Stimulated activated CD4-positive, alpha-beta T cell treated with anti-CD3 and anti-CD28 coated beads, Interleukin-1b, Interleukin-23, amount 100 ng/mL, for 1 hour (primary cell): ENCODE measurements at places on chromosomes 3 and 15.
A peak's percentile ranks its signal among the peaks of the same experiment; 100 is the strongest.

GRCh38 chr3:81249540-81250029, 511.9 kb downstream of the GBE1 start:
- DNase-seq: no peak

- no peak for DNase-seq
Observed at GRCh38 chr3:90025019-90025418, 917.6 kb downstream of the EPHA3 start.

GRCh38 chr3:100993309-100993708, at the start of gene ABI3BP:
Gene ABI3BP, minus strand, starts transcription at chr3:100993421. Its CDS starts 37 bp downstream, at chr3:100993384.
- no peak for DNase-seq

DNA sequence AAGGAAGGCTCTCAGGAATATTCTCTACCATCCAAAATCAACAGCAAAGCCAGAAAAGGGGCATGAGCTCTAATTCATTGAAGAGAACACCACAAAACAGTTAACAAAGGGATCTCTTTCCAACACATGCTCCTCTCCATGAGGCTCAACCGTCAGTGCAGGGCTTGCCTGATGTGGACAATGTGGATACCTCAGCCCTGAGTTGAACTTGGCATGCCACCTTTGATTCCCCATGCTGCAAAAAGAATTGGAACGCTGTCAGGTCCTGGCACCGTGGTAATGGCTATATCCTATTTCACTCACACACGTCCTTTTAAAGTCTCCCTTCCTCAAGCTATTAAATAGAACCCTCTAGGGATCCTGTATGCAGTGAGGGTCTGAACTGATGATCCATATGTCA, 30.7 kb upstream of the IP6K2 start:
- no peak for DNase-seq

DNA sequence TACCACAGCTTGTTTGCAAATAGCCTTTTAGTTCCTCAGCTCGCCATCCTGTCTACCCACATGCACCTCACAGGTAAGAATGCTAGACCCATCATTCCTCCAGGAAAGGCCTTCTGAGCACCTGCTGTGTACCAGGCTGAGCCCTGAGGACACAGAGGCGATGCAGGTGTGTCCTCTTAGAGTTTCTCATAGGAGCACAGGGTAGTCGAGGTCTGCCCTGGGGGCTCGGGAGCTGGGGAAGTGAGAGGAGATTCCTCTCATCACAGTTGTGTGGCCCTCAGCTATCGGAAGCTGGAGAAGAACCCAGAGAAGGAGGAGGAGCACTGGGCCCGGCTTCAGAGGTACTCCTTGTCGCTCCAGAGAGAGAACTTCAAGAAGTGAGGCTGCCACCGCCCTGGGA, 8.0 kb downstream of the MESP1 start:
- no peak for DNase-seq

GRCh38 chr3:178275311-178275710, 260.9 kb upstream of the KCNMB2 start:
- no peak for DNase-seq

DNA sequence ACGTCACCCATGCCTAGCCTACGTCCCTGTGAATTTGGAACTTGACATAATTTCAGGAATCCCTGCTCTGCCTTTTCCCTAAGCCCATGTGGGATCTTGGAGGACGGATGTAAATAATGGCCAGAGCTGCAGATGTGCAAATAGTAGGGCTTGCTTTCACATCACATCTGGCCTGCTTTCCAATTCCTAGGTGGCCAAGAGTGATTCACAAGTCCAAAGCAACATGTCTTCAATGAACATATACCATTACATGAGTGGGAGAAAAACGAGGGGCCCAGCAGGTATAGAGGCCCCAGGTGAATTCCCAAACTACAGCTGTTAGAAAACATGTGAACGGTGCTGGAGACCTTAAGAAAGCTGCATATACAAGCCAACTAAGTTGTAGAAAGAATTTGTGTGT, 214.6 kb downstream of the MAGI1 start:
- no peak for DNase-seq

- no peak for DNase-seq
Observed at GRCh38 chr15:45386420-45386819, 8.1 kb upstream of the GATM start.

- DNase-seq: no peak
Observed at GRCh38 chr3:55868347-55868746, 381.2 kb upstream of the WNT5A start.

DNA sequence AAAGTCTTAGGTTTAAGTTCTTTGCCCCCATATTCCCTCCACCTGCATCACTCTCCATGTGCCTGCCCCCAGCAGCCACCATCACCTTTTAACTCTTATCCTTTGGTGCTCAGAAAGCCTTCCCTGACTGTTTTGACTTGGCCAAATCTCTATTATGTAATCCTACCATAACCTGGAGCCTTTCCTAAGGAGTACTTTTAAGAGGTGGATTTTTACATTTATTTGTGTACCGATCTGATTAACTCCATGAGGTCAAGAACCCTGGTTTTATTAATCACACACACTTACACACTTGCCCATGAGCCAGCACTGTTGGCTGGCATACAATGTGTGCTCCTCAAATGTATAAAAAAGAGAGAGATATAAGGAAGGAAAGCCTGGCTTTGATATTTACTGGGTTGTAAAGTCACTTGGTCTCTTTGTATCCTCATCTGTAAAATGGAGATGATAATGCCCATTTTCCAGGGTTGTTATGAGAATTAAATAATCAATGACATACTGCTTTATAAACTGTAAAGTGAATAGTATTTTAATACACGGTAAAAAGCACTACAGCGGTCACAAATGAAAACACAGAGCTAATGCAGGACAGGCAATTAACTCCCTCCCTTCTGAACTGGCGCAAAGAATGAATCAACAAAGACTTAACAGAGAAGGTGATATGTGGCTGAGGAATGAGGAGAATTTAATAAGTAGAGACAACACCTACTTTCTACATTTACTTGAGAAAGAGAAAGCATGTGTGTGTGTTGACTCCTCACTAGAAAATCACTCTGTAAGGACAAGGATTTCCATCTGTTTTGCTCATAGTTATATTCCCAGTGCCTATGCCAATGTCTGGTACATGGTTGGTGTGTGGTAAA, 45.4 kb downstream of the ATP13A4 start:
- no peak for DNase-seq

DNA sequence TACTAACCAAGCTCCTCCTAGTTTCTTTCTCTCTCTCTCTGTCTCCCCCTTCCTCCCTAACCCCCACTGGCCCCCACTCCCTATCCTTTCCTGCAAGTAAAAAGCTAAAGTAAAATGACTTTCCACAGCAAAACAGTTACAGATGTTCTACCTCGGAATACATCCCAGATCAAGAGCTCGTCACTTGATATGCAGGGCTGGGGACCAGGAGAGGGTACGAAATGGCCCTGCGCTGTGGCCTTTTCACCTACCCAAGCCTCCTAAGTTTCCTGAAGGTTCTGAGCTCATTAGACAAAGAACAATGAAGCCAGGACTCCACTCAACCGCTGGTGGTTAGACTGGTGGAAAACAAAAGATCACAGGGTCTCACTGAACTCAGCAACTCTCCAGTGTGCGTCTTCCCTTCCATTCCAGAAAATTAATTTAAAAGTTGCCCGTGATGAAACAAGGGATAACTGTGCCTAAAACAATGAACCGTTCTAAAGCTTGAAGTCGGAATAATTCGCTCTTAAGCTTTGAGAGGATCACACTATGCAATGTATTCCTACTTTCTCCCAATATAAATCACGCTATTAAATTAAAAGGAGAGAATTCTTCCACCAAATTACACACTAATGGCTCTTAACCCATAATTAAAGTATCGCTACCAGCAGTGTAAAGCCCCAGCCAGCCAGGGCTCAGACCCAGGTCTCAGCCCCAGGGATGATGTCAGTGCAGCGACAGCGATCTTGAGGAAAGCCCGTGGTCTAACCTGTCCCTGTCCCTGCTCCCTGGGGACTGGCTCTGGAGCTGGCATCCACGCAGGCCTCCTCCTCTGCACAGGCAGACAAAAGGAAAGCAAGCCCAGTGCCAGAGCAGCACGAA, 5.0 kb downstream of the VGLL4 start:
- DNase-seq: no peak

GRCh38 chr3:173287361-173287760, 110.2 kb upstream of the NLGN1 start:
- DNase-seq: no peak

- DNase-seq: peak; percentile 33
Observed at GRCh38 chr15:86743283-86743903, 663.7 kb downstream of the AGBL1 start.

DNA sequence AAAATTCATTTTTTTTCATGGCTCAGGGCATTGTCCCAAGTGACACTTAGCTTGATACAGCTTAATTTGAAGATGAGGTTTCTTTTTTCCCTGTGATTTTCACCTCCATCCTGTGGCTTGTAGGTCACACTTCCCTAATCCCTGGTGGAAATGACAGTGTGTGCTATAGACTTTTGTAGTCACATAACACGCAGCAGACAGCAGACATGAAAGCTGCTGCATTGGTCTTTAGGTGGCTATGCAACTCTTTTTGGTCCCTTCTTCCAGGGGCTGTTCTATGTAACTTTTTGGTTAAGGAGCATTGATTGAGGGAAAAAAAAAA, 38.8 kb downstream of the TRAK1 start:
- no peak for DNase-seq
